Nephron progenitor cell (in vitro differentiated cells): ENCODE measurements at places on chromosomes 16 and 17.

- no peak for DNase-seq
These were observed 213.2 kb downstream of the C16orf78 start for GRCh38 chr16:49586466-49587450.

GRCh38 chr17:13568582-13569397 is 32.9 kb downstream of the HS3ST3A1 start:
- no peak for DNase-seq

DNA sequence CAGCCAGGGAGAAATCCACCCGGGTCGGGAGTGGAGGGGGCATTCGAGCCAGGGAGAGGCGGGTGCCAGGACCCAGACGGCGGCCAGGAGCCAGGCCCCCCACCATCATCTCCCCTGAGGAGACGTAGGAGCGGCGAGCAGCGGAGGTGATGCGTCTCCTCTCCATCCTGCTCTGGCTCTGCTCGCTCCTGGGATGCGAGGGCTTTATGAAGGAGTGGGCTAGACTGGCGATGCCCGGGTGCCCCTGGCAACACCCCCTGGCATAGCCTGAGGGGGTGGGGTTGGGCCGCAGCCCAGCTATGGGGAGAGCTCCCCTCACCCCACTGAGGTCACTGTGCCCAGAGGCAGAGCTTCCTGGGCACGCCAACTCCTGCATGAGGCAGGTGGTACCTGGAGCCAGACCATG is at the start of gene GFAP:
Gene GFAP, minus strand, starts transcription at position 180 of the 406 bp plus-strand sequence. Its CDS starts 14 bp downstream, at position 166.
- DNase-seq = no peak

DNA sequence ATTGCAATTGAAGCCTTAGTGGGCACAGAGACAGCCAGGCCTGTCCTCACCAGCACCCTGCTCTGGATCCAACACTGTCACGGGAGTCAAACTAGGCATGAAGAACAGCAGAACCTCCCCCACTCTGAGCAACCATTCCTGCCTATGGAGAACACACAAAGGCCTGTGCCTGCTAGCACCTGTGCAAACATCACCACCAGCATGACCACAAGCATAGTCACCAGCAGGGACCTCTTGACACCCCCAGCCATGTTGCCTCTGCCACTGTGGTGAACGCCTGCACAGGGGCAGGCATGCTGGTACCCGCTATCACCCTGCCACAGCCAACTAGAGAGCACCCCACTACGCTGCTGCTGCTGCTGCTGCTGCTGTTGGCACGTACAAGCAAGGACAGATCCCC is 51.7 kb downstream of the CMC2 start:
- no peak for DNase-seq

- DNase-seq = no peak
These were observed 3.4 kb downstream of the ZNF688 start for GRCh38 chr16:30567991-30568638.

DNA sequence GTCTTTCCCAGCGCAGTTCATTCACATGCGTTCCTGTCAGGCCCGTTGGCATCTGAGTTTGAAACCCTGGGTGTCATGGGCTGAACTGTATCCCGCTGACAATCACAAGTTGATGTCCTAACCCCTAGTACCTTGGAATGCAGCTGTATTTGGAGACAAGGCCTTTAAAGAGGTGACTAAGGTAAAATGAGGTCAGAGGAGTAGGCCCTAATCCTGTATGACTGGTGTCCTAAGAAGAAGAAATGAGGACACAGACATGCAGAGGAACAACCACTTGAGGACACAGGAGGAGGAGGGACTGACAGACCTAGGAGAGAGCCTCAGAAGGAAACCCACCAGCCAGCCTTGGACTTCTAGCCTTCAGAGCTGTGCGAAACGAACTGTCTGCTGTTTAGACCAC is 33.1 kb downstream of the TRPV2 start:
- DNase-seq = no peak

GRCh38 chr16:75267631-75268264 is 16.3 kb upstream of the BCAR1 start:
- no peak for DNase-seq

- DNase-seq = no peak
These were observed 1.4 kb upstream of the SPNS2 start for GRCh38 chr17:4497101-4497824.

GRCh38 chr17:17661834-17662385 is 19.3 kb upstream of the RAI1 start:
- DNase-seq = no peak

GRCh38 chr17:28508211-28508724 is 2.1 kb downstream of the FOXN1 start:
- no peak for DNase-seq

DNA sequence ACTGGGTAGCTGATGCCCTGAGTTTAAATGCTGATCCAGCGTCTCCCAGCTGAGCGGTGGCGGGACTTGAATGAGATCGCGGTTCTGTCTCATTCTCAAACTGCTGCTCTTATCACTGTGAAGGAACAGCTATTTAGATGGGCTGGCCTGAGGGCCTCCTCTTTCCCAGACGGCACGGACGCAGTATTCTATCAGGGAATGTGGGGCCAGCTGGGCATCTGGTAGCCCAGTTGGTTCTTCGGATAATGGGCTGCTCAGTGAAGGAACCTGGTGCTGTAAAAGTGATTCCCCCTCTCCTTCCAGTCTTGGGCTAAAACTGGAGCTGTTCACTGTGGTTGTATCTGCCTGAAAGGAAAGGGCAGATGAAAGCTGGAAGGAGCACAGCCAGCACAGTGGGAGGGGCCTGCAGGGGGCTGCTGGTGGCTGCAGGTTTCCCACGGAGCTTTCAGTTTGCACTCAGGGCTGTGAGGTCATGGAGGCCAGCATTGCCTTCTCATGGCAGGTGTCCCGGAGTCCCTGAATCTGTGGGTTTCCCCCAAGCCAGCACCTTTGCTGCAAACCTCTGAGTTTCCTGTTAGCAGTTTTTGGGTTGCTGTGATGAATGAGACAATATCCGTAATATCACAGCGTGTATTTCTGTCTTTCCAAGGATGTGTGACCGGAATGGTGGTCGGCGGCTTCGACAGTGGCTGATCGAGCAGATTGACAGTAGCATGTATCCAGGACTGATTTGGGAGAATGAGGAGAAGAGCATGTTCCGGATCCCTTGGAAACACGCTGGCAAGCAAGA is 3.6 kb downstream of the IRF8 start:
- DNase-seq = peak; percentile 22

DNA sequence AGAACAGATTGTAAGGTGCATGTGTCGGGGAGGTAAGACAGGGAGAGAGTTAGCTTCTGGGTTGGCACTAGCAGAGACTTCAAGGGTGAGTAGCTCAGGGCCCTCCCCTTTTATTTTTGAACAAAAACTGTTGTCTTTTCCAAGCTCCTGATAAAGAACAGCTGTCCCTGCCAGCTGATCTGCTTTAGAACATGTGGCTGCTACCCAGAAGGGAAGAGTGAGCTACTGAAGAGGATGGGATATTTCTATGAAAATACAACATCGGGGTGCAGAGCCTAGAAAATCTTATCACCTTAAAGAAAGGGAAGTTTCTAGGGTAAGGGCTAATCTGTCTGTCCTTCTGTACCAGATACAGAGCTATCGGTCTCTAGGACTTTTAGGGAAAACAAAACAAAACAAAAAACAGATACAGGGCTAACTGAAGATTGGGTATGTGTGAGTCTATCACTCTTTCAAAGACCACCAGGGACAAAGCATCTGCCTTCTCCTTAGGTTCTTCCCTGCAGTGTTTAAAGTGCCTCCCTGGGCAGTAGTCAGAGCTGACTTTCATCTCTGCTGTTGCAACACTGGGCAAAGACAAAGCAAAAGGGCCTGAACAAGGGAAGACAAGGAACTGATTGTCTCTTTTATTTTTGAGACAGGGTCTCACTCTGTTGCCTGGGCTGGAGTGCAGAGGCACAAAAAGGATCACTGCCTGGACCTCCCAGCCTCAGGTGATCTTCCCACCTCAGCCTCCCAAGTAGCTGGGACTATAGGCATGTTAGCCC is 5.0 kb upstream of the DHRS13 start:
- DNase-seq = no peak

DNA sequence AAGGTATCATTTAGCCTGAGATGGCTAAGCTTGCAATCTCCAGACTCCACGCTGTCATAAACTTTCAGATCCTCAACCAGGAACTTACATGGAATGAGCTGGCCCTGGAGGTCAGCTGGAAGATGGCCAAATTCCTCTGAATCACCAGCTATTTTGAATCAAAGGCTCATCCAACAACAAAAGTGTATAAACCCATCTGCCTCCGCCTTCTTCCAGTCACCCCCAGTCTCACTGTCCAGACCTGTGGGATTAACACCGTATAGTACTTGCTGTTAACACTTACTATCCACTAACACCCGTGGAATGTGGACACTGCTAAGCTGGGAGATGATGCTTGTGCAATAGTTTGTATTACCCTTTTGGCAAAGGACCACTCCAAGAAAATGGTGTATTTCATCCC is 1.9 kb upstream of the LCMT1 start:
- DNase-seq = no peak

- DNase-seq = no peak
These were observed 16.2 kb upstream of the KIFC3 start for GRCh38 chr16:57818377-57819064.

DNA sequence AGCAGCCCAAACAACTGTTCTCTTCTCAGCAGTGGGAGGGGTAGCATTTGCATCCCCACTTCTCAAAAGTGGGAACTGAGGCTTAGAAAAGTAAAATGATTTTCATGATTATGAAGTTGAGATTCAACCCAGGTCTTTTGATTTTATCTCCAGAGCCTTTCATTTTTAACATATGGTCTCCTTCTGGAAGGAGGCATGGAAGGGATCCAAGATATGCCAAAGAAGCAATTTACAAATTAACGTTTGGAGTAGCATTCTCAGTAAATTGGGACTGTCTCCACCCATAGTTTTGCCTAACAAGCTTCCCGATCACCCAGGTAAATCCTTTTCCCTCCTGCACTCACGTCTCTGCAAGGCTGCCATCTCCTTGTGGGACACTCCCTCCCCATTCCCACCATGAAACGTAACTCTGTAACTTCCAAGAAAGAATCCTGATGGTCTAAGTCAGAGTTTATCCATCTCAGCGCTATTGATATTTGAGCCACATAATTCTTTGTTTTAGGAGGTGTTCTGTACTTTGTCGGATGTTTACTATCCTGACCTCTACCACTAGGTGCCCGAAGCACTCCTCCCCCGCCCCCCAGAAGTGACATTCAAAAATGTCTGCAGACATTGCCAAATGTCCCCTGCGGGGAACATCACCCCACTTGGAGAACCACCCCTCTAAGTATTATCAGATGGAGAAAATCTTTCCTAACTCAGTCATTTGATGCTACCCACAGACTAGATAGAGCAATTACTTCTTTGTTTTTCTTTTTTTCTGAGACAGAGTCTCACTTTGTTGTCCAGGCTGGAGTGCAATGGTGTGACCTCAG is 32.9 kb upstream of the NFAT5 start:
- DNase-seq = no peak

DNA sequence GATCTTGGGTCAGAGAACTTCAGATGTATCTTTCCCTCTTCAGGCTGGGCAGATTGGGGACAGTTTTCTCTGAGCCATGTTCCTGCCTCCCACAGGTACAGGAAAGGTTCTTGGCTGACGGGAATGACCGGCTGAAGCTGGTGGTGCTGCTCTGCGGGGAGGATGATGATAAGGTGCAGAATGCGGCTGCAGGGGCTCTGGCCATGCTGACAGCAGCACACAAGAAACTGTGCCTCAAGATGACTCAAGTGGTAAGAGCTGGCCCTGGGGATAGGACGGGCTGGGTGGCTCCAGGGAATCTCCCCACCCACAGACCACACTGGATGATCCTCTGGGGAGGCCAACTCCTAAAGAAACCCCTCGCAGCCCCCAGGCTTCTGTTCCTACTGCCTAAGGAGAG is 10.9 kb downstream of the SLC35G3 start:
- no peak for DNase-seq

DNA sequence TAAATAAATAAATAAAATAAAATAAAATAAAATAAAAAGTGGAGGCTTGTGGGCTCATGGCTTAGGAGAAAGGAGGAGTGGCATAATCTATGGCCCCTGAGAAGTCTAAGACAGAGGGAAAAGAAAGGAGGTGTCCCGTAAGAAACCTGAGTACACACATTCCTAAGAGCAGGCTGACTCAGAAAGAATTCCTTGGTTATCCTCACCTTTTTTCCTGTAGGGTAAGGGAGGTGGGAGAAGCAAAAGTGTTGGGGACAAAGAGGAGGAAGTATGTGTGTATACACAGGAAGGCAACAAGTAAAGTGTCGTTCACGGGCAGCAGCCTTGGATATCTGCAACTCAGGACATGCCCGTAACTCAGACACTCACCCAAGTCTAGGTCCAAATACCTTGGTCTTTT is 29.3 kb downstream of the MARF1 start:
- no peak for DNase-seq

GRCh38 chr16:21710938-21711337 is 47.2 kb downstream of the OTOA start:
- DNase-seq = no peak

DNA sequence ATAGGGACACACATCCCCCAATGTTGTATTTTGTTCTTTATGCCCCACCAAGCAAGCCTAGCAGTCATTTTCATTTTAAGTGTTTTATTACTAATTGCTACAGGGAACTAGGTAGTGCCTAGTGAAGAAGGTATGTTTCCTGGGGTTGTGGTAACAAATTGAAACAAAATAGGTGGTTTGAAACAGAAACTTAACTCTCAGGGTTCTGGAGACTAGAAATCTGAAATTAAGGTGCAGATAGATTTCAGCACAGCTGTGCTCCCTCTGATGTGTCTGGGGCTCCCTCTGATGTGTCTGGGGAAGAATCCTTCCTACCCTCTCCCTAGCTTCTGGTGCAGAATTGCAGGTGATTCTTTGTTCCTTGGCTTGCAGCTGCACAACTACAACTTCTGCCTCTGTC is 390.1 kb downstream of the ZFHX3 start:
- no peak for DNase-seq

- DNase-seq = no peak
These were observed 56.1 kb upstream of the BCAR1 start for GRCh38 chr16:75307506-75307905.
